HuH-7 (cell line): ENCODE measurements at places on chromosomes 5 and 9.

- DNase-seq = no peak
These were observed 254.1 kb upstream of the DAPK1 start for GRCh38 chr9:87243602-87244001.

DNA sequence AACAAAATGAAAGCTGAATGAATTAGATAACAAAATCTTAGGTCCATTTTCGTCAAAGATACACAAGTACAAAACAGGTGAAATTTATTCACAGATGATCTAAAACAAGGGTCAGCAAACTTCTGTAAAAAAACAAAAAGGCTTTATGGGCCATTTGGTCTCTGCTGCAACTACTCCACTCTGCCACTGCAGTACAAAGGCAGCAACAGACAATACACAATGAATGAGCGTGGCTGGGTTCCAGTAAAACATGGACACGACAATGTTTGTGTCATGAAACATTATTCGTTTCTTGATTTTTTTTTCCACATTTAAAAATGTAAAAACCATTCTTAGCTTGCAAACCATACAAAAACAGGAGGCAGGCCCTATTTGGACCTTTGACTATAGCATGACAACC lies 71.9 kb downstream of the ECPAS start:
- no peak for DNase-seq

GRCh38 chr9:121945281-121945680 lies 147.8 kb downstream of the TTLL11 start:
- DNase-seq = no peak

- no peak for DNase-seq
These were observed 161.4 kb upstream of the TRPC7 start for GRCh38 chr5:136526791-136527190.
